Iris pigment epithelial cell (primary cell): ENCODE measurements at places on chromosomes 6 and 20.

DNA sequence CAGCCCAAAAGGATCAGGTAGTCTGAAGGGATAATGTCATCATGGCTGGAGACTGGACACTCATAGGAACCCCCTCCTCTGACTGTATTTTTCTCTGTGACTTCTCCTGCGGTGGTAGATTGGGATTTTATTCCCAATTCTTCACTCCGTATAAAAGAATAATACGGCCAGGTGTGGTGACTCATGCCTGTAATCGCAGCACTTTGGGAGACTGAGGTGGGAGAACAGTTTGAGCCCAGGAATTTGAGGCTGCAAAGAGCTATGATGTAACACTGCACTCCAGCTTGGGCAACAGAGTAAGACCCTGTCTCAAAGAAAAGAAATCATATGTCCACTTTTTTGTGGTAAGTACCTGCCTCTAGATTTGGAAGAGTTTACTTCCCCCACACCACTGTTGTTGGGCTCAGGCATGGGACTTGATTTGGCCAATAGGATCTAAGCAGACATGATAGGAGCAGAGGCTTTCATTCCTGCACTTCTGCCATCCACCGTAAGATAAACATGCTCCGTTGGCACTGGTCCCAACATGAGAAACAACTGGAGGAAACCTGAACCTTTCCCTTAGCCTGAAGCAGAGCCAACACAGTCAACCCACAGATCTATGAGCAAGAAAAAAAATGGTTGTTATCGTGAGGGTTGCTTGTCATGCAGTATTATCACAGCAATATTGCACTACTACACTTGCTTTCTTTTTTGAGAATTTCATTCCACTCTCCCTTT, 82.0 kb downstream of the JPH2 start:
- DNase-seq = peak; percentile 91

GRCh38 chr6:152380351-152380767, 256.8 kb downstream of the SYNE1 start:
- peak; percentile 90 for DNase-seq

GRCh38 chr20:63178889-63179686, 36.8 kb downstream of the YTHDF1 start:
- DNase-seq = no peak

- no peak for DNase-seq
These were observed 11.6 kb upstream of the CALHM6 start for GRCh38 chr6:116449565-116449964.

- peak; percentile 98 for DNase-seq
These were observed 1.8 kb downstream of the GTPBP2 start for GRCh38 chr6:43627008-43627825.

GRCh38 chr6:167328086-167328485, 3.2 kb downstream of the TTLL2 start:
- DNase-seq = no peak

DNA sequence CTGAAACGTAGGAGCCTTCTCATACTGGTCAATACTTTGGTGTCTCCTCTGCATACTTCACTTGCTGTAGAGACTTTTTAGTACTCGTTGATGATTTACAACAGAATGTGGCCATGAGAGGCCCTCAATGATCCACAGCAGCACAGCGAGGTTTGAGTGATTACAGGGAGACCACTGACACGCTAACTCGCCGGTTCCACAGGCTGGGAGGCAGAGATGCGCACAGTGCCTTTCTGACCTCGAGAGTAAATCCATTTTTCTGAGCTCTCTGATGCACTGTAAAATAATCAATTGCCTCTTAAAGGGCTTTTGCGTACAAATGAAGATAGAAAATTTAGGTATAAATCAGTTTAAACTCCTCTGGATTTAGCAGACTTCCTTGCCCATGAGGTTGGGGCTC, 56.2 kb upstream of the TBC1D7 start:
- DNase-seq = no peak

DNA sequence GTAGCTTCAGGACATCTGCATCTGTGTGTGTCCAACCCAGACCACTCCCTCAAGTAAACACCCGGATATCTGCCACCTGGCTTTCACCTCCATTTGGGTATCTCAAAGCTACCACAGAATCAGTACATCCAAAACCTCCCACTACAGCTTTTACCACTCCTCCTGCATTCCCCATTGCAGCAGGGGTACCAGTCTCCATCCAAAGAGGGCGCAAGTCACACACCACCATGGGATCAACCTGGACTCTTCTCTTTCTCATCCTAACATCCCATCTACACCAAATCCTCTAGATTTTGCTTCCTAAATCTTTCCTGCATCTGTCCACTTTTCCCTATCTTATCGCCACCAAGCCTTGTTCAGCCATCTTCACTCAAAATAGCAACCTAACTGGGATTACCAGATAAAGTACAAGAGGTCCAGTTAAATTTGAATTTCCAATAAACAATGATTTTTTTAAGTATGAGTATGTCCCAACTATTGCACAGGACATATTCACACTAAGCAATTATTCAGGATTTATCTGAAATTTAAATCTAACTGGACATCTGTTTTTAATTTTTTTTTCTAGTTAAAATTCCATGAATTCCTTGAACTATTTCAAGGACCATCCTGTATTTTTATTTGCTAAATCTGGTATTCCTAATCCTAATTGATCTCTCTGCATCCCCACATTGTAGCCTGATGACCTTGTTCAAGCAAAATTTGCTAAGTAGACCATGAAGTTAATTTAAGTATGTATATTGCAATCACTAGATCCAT, 164.3 kb upstream of the MLN start:
- DNase-seq = no peak

DNA sequence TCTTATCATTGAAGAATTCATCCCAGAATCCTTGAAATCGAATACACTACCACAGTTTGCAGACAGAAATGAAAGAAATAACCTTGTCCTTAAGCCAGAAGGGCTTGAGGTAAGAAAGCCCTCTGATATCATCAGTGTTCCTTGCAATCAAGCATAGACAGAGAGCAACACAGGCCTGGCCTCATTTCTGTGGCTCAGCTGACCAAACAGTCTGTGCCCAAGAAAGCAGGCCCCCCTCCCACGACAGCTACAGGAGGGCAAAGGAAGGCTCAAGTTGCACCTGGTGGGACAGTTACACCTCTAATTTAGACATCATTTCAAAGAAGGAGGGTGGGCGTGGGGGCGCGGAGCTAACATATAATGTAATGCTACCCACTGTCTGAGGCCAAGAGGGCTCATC, 21.6 kb downstream of the KIF16B start:
- DNase-seq = no peak

- DNase-seq = no peak
These were observed 23.0 kb downstream of the KCNK5 start for GRCh38 chr6:39206250-39206721.
